ENCODE measurements at places on chromosomes 12 and 14.

DNA sequence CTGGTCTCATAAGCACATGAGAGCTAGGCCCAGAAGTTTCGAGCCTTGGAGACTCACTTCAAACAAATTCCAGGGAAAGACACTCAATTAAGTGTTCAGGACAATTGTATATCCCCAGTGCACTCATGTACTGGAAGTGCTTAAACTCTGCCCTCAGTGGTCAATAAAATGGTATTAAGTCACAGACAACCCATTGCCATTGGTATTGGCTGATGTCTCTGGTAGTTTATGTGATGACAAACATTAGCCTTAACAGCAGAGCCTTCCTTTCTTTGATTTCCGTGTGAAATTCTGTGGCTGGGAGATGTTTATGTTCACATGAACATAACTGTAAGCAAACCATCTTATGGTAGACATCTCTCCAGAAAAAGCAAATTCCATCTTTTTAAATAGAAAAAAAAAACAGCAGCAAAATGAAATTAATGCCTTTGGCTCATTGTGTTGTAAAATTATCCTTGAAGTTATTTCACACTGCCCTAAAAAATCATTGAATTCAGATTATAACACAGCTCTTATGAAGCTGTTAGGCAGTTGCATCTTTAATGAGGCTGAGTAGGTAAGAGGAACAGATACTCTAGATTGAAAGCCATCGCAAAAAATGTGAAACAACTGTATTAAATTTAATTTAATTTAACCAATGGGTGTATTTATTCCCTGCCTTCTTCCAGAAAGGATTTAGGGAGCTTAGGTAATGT, 216.2 kb upstream of the PLEKHG7 start:
- no peak for DNase-seq

GRCh38 chr14:104342435-104343293, 204.3 kb downstream of the KIF26A start:
- DNase-seq: no peak

GRCh38 chr14:101898416-101898815, 66.0 kb upstream of the DYNC1H1 start:
- DNase-seq: no peak

- no peak for DNase-seq
Observed at GRCh38 chr14:54354096-54354495, 42.7 kb upstream of the CDKN3 start.

DNA sequence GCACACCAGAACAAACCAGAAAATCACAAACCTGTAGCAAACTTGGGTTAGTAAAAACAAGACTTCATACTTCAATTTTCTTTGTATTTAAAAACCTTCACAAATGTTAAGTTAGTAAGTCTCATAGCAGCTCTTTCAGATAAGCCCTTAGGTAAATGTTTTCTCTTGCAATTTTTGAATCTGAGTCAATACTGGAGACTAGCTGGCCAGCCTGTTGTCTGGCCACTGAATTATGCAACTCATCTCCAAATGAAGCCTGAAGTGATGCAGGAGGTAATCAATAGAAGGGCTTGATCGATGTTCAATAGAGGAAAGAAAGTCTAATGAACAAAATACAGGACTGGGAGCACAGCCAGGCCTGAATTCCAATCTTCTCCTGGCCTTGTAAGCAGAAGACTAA, 465.2 kb downstream of the LRIG3 start:
- DNase-seq: no peak

- DNase-seq: no peak
Observed at GRCh38 chr12:10873378-10873777, 10.7 kb downstream of the PRH1 start.

DNA sequence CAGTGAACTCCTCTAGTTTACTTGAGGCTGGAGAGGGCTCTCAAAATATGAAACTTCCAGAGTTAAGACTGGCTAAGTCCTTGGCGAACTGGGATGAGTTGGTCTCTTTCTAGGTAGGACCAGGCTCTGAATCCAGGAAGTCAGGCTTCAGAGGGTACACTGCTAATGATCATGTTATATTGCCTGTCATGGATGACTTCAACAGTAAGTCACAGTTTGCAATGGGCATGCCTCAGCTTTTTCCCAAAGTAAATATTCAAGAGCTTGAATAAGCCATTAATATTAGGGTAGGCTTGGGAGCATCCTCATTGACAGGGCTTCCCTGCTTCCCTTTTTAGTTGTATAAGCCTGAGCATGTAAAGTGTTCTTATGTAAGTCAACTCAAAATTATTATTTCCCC, 61.7 kb upstream of the PTHLH start:
- no peak for DNase-seq

GRCh38 chr12:106108185-106108835, 30.4 kb downstream of the NUAK1 start:
- DNase-seq: no peak

DNA sequence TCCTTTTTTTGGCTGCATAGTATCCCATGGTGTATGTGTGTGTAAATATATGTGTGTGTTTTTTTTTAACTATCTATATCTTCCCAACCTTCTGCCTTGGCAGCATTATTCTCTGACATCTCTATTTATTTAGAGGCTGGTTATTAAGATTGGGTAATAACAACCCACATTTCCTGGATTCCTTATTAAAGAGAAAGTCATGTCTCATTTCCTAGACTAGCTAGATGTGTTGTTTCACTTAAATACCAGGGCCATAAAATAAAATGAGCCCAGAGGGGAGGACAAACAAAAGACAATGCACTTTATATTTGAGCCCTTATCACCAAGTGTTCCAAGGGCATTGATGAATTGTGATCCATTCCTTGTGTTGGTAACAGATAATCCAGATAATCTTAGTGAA, 169.1 kb downstream of the SLC5A8 start:
- DNase-seq: no peak

DNA sequence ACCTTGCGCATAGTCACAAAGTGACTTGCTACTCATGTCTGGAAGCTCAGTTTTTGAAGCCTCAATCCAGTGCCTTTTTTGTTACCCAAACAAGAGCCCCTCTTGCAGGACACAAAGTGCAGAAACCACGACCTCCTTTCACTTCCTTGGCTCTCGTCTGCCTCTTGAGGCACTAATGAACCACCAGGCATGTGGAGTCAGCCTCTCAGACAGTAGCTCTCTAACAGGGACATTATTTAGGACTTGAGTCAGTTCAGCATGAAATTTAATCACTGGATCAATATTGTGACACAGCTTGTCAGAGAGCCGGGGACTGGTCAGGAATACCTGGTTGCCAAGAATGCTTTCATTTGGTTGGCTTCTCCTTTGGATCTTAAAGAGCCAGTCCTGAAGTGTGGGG, 46.7 kb downstream of the HSPB8 start:
- DNase-seq: no peak

DNA sequence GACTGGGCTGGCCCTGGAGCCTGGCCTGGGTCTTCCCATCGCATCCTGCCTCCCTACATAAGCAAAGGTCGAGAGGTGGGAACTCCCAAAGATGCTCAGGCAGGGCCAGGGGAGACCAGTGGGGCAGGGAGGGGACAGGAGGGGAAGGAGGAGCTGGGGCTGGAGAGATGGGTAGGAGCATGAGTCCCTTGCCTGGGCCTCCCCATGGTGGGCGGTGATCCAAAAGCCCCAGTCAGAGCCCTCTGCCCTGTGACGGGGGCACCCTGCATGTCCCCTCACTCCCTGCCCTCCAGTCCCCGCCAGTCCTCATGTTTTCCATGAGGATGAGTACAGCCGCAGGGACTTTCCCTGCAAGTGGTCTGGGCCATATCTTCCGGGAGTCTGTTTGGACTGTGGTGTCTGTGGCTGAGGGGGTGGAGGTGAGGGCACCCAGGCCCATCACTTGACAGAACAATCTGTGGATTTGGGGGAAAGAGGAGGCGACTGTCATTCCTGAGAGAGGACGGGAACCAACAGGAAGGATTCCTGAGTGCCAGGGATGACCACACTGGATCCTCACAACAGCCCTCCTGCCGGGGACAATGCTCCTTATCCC, 9.3 kb downstream of the BDKRB2 start:
- DNase-seq: no peak

- no peak for DNase-seq
Observed at GRCh38 chr12:109540526-109541412, 32.5 kb downstream of the MMAB start.

DNA sequence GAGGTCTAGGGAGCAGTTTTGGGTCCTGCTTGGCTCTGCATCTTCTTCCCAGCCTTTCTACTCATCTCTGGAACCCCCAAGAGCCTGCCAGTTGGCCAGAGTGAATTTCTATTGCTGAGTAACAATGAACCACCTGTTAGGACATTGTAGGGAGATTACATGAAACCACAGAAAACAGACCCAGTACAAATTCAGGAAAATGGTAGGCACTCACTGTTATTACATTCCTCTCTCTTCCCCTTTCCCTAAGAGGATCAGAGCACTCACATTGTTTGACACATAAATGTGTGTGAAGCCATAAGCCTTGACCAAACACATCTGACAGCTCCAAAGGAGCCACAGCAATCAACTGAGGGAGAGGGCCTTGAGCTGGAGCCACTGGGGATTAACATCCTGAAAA, 216.1 kb downstream of the TMEM132D start:
- DNase-seq: no peak

DNA sequence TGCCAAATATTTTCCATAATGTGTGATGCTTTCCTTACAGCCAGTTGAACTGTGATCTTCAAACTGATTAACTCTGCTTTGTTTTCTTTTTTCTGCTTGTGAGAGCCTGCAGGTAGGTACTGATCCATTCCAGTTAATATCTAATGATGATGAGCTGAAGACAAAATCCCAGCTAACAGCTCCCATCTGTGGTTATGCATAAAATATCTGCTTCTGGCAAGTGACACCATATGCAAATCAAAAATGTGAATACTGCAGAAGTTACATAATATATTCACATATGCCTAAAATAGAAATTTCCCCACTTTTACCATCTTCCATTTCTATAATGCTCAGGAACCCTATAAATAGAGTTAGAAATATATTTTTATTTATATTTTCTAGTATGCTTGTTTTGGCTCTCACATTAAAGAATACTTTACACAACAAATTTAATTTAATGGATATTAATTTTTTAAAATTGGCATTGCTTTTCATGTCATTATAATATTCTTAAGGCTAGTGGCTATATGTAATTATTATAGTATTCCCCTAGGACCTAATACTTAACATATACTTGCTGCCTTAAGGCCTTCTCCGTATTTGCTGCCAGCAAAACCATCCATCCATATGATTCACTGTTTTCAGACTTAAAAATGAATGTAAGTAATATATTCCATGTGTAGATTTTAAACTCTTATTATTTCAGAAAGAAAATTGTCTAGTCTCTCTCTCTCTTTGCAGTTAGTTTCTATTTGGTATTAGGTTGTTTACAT, 83.8 kb downstream of the CCER1 start:
- DNase-seq: no peak

- DNase-seq: no peak
Observed at GRCh38 chr12:103948746-103949406, 16.8 kb upstream of the TDG start.

DNA sequence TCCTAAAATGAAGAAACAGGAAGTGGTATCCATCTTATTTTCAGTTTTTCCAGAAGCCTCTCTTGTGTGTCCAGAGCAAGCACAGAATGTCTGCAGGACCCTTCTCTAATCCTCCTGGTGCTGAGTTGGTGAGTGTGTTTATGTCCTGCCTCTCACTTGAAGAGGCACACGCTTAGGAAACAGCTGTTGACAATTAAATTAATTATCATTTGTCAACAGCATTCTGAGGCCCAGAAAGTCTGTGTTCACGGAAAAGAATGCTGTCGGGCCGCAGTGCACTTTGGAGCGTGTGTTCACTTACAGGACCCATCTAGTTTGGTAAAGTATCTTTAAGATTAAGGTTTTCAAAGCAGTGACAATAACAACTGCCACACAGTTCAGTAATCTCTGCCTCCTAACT, 70.5 kb downstream of the LMNTD1 start:
- no peak for DNase-seq

GRCh38 chr12:46268583-46269428, at the start of gene SLC38A1:
TSS of gene SLC38A1 (minus strand) at chr12:46269043. CDS start at chr12:46239800, 29,243 bp downstream.
- DNase-seq: peak; percentile 89

DNA sequence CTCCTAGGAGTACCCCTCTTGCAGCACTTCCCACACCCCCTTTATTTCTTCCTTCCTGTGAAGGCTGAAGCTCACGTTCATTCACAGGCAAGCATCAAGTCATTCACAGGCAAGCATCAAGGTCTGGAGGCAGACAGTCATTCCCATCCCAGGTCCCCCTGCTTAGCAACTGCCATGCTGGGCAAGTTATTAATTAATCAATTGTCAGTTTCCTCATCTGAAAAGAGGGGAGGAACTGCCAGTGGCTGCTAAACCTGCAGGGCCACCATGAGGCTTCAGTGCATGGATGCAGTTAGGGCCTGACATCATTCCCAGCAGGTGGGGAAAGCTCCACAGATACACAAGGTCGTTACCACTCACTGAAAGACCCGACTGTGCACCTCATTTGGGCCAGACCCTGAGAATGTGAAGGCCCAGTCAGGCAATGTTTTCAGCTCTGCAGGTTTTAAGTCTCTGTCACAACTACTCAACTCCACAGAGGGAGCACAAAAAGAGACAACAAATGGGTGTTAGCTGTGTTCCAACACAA, 85.0 kb upstream of the GPR68 start:
- DNase-seq: no peak

DNA sequence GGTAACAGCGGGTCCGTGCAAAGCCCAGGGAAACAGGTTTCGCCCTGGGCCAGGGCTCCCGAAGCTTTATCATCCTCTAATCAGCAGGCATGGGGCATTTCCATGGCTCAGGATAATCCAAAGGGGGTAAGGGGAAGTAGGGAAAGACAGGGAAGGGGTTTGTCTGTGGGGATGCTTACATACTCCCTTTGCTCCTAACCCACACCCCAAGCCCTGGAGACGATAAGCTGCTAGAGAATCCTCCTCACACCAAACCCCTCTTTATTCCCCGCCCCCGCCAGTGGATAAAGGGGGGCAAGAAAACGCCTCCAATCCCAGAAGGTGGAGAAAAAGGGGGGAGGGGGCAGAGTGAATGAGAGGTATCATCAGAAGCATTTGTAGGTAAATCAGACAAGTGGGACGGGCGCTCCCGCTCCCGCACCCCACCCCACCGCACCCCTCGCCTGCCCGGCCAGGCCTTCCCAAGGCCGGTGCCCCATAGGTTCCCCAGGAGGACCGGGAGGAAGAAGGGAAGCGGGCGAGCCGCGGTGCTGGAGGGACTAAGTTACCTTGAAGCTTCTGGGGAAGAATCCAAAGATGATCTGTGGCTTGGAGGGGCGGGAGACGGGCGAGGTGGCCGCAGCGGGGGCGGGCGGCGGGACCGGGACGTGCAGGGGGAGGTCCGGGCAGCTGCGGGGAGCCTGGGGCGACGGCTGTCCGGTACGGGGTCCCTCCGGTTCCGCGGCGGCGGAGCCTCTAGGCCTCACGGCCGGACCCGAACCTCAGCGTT, 762 bp downstream of the PPP2R5E start:
- peak; percentile 3 for DNase-seq

- no peak for DNase-seq
Observed at GRCh38 chr14:22668417-22668816, 24.3 kb upstream of the OR6J1 start.

DNA sequence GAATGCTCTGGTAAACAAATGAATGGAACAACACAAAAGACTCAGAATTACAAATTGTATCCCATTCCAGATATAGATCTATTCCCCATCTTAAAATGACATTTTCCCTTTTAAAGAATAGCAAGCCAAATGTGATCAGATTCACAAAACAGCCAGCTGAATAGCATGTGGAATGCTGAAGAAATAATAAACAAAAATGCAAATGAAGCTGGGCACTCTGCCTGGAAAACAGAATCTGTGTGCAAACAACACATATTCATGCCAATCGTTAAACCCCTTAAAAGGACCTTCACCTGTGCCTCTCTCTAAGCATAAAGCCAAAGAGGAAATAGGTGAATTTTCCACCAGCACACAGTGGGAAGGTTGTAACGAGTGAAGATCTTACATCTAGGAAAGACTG, 67.9 kb upstream of the PDZRN4 start:
- no peak for DNase-seq

- no peak for DNase-seq
Observed at GRCh38 chr12:87991483-87991882, 37.7 kb downstream of the C12orf50 start.

Measured in activated T-cell treated with anti-CD3 and anti-CD28 coated beads, Interleukin-2, amount 50 U/mL, for 72 hours (primary cell).